ENCODE measurements at places on chromosomes 2 and 18. TPM values are rescaled to one million over a fixed set of nuclear protein-coding genes. Genes with fewer than 3 reads are reported as not detected.

Gene GREB1
- 0.23 TPM for total RNA-seq

Gene MAP4K4
- 86.3 TPM for total RNA-seq

Gene IL1B
- total RNA-seq: 0.84 TPM

Gene HOXD1
- not detected for total RNA-seq

Gene LINC00305
- total RNA-seq: not detected

Gene LOXHD1
- 0.21 TPM for total RNA-seq

Gene KLHL14
- 1.4 TPM for total RNA-seq

Gene PLEKHA3
- 24.5 TPM for total RNA-seq

Gene TMEM247
- total RNA-seq: not detected

Gene CD8B2
- 2.2 TPM for total RNA-seq

Gene TFPI
- 0.47 TPM for total RNA-seq

Gene UCN
- 1.8 TPM for total RNA-seq

Gene SIX2
- not detected for total RNA-seq

Gene TET3
- 26.8 TPM for total RNA-seq

Gene MYL1
- total RNA-seq: not detected

Gene KLF7
- total RNA-seq: 56.8 TPM

Gene COPS7B
- total RNA-seq: 40.3 TPM

Gene OR6B2
- not detected for total RNA-seq

GRCh38 chr2:241048949-241049343 is 50.5 kb downstream of the SNED1 start:
- no peak for DNase-seq
- H3K27ac ChIP-seq: no peak overlapping the region
- no peaks in the 10 kb centered on the region for H3K4me1 ChIP-seq

- no peak overlapping the region for H3K4me3 ChIP-seq
- no peaks in the 10 kb centered on the region for H3K36me3 ChIP-seq
- no peak overlapping the region for H3K27ac ChIP-seq
- no peaks in the 10 kb centered on the region for H3K4me1 ChIP-seq
- no peak for DNase-seq
Measured at GRCh38 chr2:218332920-218333645, 23.6 kb upstream of the CATIP start.

GRCh38 chr2:71548646-71549425 is 95.5 kb downstream of the DYSF start:
- H3K4me3 ChIP-seq: no peak overlapping the region
- peak; percentile 33 for DNase-seq
- H3K4me1 ChIP-seq: no peaks in the 10 kb centered on the region
- H3K27ac ChIP-seq: no peak overlapping the region
- no peaks in the 10 kb centered on the region for H3K36me3 ChIP-seq
- peaks cover 38% of the 10 kb centered on the region for H3K27me3 ChIP-seq

GRCh38 chr2:38057651-38058410 is 18.1 kb downstream of the CYP1B1 start:
- H3K4me3 ChIP-seq: no peak overlapping the region
- peaks cover 7% of the 10 kb centered on the region for H3K27me3 ChIP-seq
- H3K36me3 ChIP-seq: no peaks in the 10 kb centered on the region

DNA sequence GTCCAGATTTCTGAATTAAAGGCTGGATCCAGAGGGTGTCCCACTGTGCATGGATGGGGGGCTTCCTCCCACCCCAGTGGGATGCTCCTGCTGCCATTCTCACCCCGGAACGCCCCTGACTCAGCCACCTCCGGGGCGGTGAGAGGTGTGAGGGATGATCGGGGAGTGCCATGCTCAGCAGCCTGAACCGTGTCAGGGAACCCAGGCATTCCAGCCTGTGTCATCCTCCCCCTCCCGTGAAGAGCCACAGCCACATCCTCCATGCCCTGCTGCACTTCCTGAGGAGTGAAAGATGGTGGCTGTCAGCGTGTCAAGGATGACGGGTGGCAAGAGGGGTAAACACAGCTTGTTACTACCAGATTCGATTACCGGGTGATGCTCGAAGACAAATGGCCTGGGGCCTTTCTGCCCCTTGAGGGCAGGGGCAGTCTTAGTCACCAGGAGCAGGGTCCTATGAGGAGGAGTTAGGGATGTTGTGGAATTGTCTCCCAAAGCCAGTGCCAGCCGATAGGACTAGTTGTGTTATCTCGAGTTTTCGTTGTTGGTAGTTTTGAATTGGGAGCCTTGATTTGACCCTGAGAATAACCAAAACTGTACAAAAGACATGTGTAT is 80.8 kb downstream of the TCF7L1 start:
- no peak overlapping the region for H3K4me3 ChIP-seq
- DNase-seq: no peak
- H3K27me3 ChIP-seq: peaks cover 42% of the 10 kb centered on the region
- H3K36me3 ChIP-seq: no peaks in the 10 kb centered on the region
- no peak overlapping the region for H3K27ac ChIP-seq

DNA sequence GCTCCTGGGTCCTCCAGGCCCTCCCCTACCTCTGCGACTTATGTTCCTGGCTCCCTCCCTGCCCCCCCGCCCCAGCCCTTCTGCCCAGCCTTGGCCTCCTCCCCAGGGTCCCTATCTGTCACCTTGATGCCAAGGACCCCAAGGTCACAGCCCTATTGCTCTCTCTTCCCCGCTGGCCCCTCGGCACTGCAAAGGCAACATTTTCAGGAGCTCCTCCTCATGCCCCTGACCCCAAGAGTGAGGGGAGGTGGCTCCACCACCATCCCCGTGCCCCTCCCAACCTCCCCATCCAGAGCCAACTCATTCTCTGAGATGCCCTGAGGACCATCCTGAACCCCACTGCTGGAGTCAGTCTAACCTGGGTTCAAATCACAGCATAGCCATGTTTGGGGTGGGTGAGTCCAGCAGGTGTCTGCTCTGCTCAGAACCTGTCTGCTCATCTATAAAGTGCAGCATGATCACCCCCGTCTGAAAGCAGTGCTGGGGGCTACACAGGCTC is 11.7 kb downstream of the LIMS2 start:
- H3K4me1 ChIP-seq: no peaks in the 10 kb centered on the region
- H3K4me3 ChIP-seq: no peak overlapping the region
- H3K27ac ChIP-seq: no peak overlapping the region

GRCh38 chr18:58324824-58325480 is 280.9 kb downstream of the NEDD4L start:
- H3K4me3 ChIP-seq: no peak overlapping the region
- H3K27me3 ChIP-seq: no peaks in the 10 kb centered on the region
- H3K27ac ChIP-seq: no peak overlapping the region
- H3K4me1 ChIP-seq: no peaks in the 10 kb centered on the region

DNA sequence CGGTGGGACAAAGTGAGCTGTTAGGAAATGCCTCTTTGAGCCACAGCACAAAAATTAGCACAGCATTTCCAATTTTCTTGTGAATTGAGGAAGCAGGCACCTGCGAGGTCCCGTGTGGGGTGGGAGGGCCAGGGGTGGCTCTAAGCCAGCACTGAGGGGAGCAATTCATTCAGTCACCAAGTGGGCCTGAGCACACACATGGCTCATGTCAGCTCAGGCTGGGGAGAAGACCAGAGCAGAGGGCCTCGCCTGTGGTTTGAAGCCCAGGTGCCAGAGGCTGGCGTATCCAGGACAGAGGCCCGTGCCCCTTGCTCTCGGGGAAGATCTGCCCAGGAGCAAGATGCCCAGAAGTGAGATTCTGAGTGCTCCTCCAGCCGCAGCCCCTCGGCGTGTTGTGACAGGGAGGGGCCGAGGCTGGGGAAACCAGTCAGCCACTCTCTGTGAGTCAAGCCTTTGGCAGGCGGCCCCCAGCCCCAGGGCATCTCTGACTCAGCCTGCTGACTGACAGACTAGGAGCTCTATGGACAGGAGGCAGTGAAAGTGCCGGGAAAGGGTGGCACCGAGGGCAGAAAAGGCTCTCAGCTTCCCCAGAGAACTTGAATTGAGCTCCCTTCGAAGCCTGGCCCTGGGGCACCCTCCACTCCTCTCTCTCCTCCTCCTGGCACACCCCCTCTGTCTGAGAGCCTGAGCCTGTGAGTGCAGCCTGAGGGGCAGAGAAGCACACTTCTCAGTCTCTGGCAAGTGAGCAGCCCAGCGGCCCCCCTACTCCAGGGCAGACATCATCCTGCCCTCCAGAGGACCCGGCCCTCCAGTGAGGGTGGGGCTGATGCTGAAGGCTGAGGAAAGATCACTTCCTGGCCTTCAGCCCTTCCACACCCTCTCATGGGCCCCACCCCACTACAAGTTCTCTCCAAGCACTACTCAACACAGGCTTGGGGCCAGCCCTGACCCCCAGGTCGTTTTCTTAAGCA is 32.3 kb downstream of the CYP26B1 start:
- H3K4me3 ChIP-seq: no peak overlapping the region
- no peak overlapping the region for H3K27ac ChIP-seq
- no peaks in the 10 kb centered on the region for H3K4me1 ChIP-seq
- DNase-seq: no peak

DNA sequence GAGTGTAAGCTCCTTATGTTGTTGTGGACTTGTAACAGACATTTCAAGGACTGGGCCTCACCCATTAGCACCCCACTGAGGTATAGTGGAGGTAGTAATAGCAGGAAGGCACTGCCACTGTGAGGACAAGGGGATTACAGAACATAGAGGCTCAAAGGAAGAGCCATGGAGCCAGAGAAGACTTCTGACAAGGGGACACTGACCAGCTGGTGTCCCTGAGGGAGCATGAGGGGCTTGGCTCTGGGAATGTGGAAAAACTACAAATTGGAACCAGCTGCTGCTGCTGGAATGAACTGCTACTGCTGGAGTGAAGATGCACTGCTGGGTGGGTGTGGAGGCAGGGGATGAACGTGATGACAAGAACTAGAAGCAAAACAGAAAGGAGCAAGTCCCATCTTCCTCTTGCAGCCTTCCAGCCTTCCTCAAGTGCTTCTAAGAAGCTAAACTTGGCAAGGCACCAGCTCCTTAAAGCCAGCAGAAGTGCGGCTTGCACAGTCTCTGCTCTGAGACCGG is 167.3 kb upstream of the NOSTRIN start:
- no peaks in the 10 kb centered on the region for H3K36me3 ChIP-seq
- DNase-seq: no peak
- H3K27me3 ChIP-seq: no peaks in the 10 kb centered on the region
- H3K4me3 ChIP-seq: no peak overlapping the region
- H3K27ac ChIP-seq: no peak overlapping the region

DNA sequence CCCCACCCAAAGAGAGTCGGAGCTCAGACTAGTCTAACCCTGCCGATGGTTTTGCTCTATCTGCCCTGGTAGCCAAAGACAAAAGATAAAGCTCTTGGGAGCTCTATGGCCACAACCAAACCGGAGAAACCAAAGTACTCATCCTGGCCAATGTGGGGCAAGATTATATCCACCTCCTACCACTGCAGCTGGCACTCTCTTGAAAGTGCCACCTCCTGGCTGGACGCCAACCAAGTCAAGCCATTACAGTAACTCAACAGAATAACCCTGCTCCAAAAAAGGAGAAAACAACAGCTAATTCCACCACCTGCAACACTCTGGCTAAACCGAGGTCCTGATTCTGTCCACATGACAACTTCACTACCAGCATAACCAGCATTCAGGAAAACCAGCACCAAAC is 57.6 kb downstream of the SESTD1 start:
- H3K4me3 ChIP-seq: no peak overlapping the region
- peaks cover 7% of the 10 kb centered on the region for H3K27me3 ChIP-seq
- H3K4me1 ChIP-seq: no peaks in the 10 kb centered on the region
- no peak for DNase-seq
- no peak overlapping the region for H3K27ac ChIP-seq

- peaks cover 1% of the 10 kb centered on the region for H3K4me1 ChIP-seq
- H3K27me3 ChIP-seq: no peaks in the 10 kb centered on the region
- no peak for DNase-seq
- no peak overlapping the region for H3K27ac ChIP-seq
- no peaks in the 10 kb centered on the region for H3K36me3 ChIP-seq
Measured at GRCh38 chr2:88022669-88022921, 6.2 kb upstream of the RNU2-63P start.

DNA sequence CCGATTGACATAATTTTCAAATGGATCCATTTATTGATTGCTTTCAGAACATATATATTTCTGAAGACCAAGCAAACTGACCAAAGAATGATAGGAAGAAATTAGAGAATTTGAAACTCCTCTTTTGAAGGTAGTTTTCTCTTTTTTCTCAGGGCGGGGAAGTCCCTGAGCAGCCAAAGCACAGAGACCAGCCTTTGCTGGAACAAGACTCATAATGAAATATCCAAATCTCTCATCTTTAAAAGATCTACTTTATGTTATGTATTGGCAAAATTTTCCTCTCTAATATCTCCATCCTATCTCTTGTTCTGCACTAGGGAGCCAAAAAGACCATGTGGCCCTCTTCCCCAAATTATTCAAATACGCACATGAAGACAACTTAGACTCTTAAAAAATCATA is 379.0 kb upstream of the TCF4 start:
- H3K4me1 ChIP-seq: no peaks in the 10 kb centered on the region
- no peaks in the 10 kb centered on the region for H3K36me3 ChIP-seq
- no peaks in the 10 kb centered on the region for H3K27me3 ChIP-seq
- no peak overlapping the region for H3K4me3 ChIP-seq
- DNase-seq: no peak
- no peak overlapping the region for H3K27ac ChIP-seq

- H3K27ac ChIP-seq: no peak overlapping the region
- no peak overlapping the region for H3K4me3 ChIP-seq
- no peak for DNase-seq
Measured at GRCh38 chr2:5587766-5588165, 104.4 kb upstream of the SOX11 start.

- no peak for DNase-seq
- H3K36me3 ChIP-seq: no peaks in the 10 kb centered on the region
Measured at GRCh38 chr2:222232372-222232771, 66.4 kb downstream of the PAX3 start.

DNA sequence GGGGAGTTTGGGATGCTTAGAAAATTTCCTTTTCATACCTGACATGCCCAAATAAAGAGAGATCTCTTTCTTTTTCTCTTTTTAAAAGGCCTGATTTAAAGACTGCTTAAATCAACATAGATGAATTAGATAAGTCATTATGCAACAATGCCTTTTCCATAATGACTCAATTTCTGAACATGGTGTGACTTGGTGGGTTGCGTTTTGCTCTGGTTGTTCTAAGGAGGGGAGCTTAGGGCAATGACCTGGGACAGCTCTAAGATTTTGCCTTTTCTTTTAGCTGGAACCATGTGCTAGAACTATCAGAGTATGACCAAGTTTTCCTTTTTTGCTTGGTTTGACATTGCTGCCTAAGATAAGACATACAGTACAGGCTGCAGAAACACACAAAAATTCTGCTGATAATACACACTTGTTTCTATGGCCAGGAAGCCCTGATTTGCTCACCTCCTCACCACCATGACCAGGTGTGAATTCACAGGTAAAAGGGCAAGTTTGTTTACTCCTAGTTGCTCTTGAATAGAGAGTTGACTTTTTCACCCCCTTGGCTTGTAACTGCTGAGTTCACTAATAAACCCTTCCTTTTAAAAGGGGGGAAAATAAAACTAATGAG is 58.1 kb upstream of the IL1RL1 start:
- H3K36me3 ChIP-seq: no peaks in the 10 kb centered on the region
- peak; percentile 30 for DNase-seq
- H3K27ac ChIP-seq: no peak overlapping the region
- H3K4me1 ChIP-seq: peaks cover 29% of the 10 kb centered on the region
- no peak overlapping the region for H3K4me3 ChIP-seq
- H3K27me3 ChIP-seq: no peaks in the 10 kb centered on the region

DNA sequence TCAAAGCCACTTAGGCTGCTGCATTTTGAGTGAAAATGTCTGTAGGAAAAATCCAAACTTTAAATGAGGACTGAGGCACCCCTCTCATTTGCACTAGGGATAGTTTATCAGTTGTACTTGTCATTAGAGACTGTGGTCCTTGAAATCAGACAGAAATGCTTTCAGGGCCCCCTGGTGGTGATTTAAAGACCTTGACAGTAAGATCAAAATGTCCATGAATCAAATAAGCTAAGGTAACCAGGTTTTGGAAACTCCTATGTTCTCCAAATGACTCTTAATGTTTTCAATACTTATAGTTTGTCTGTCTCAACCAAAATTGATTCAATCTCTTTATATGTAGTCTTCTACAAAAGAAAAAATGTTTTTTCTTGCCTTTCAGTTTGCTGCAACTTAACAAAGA is 28.8 kb upstream of the DDX18 start:
- H3K4me3 ChIP-seq: no peak overlapping the region

Data from T-cell (primary cell).